AG10803 (cell line): ENCODE measurements at places on chromosomes 12 and 14.
A peak's percentile ranks its signal among the peaks of the same experiment; 100 is the strongest.

DNA sequence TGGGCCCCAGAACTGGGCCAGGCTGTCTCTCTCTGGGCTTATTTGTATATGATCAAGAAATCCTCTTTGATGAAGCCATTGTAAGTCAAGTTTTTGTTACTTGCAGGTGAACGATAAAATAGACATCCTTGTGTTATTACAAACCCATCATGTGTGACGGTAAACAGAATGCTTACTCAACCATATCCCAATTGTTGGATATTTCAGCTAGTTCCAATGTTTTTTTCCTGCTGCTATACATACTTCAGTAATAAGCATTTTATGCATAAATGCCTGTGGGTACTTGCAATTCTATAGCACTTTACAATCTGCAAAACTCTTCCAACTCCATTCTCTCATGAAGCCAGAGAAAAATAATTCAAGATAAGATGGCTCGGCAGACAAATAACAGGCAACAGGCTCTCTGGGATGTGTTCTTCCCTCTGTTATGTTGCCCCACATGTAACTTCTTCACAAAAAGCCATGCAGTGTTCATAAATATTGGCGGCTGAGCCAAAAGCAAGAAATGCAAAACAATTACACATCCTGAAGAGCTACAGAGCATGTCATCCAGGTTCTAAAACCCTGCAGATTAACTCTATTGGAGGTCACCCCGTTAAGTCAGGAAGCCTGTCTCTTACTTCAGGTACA lies 69.5 kb downstream of the CLMN start:
- DNase-seq = no peak

GRCh38 chr12:117707861-117708260 lies 260.9 kb downstream of the KSR2 start:
- DNase-seq = no peak

DNA sequence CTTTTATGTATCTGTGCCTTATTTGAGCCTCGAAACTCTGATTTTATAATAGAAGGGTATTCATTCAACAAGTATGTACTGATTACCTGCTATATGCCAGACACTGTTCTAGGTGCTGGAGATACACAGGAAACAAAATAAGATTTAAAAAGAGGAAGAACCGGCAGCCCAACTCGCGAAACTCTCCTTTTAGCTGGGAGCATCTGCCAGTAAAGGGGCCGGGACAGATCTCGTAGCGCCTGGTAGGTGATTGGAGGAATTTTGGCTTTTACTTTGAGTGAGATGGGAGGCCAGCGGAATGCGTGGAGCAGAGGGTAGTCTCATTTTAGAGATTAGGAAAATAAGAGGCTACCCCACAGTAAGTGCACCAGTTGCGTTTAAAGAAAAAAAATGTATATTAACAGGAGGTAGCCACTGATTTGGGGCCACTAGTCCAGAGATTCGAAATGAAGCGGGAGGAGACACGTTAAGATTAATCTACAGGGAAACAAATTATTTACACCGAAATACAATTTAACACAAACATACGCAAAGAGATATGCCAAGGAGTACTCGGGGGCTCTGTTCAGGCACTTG lies 520 bp upstream of the MON2 start:
- DNase-seq = peak; percentile 37

- DNase-seq = no peak
Observed at GRCh38 chr14:54052696-54053385, 96.2 kb upstream of the BMP4 start.

DNA sequence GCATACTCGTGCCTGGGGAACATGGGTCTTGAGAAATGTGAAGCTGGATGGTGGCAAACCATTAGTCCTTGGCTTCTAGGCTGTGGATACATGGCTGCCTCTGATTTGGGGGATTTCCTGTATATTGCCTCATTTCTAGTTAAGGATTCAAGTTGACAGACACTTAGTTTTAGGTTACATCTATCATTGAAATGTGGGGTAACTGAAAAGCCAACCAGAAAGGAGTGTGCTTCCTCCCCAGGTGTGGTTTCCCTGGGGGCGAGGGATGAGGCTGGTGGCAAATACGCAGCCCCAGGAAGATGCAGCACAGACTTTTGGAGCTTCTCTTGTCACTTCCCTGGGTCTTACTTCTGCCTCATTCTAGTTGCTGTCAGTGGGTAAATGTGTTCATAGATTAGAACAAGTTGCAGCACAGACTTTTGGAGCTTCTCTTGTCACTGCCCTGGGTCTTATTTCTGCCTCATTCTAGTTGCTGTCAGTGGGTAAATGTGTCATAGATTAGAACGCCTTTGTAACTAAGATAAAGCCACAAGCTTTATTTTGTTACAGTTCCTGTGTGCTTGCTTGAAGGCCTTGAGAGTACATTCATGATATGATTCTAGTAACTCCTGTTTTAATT lies 85.1 kb downstream of the BORCS5 start:
- DNase-seq = no peak
